NCI-H187 (cell line): ENCODE measurements at places on chromosomes 12 and 14.

- no peak for DNase-seq
These were observed 23.5 kb upstream of the C12orf50 start for GRCh38 chr12:88052686-88053085.

DNA sequence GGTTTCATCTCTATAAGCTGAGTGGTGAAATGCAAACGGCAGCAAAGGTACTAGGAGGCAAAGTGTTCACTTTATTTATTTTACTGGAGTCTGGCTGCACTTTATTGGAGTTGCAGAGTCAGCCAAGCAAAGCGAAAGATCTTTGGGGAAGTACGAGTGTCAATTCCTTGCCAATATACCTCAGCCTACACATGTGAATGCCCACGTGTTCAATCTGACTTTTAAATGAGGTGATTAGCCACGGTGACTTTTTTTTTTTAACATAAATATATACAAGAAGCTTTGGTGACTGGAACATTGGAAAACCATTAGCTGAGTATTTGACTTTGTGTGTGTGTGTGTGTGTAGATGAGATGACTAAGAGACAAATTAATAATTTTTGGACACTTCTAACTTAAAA, 178.8 kb downstream of the NTS start:
- DNase-seq: no peak

DNA sequence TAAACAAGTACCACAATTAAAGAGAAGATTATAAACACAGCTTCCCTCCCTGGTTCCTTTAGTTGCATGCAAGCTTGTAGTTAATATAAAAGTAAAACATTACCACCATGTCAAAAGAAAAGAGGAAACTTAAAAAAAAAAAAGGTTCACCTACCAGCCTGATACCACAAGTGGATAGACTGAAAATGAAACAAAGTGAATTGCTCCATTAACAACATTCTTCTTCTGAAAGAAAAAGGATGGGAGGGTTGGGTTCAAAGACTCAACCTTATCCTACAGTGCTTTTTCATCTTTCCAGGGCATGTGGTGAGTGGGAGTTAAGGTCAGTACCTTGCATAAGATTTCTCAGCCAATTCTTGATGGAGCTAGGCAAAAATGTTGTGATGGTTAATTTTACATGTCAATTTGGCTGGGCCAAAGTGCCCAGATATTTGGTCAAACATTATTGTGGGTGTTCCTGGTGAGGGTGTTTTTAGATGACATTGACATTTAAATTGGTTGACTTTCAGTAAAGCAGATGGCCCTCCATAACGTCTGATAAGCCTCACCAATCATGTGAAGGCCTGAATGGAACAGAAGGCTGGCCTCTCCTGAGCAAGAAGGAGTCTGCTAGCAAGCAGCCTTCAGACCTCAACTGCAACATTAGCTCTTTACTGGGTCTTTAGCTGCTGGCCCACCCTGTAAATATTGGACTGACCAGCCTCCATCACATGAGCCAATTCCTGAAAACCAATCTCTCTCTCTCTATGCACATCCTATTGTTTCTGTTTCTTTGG, 28.8 kb downstream of the VCPKMT start:
- no peak for DNase-seq

GRCh38 chr12:65470256-65470655, 191.8 kb downstream of the MSRB3 start:
- no peak for DNase-seq

DNA sequence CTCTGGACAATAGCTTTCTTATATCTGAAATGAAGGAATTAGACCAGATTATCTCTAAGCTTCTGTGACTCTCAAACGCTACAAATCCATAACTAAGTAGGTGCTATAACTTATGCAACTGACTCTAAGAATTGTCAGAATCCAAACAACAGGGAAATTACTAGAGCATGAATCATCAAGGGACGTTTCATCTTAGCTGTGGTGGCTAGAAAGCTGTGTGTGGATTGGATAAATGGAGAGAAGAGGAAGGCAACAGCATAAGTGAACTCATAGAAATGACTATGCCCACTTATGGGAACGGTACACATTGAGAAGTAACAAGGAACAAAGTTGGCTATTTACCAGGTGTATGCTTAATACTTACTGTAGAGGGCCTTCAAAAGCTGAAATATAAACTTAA, 96.0 kb upstream of the NEDD1 start:
- DNase-seq: no peak

GRCh38 chr14:51582437-51582836, 69.3 kb upstream of the FRMD6 start:
- no peak for DNase-seq

DNA sequence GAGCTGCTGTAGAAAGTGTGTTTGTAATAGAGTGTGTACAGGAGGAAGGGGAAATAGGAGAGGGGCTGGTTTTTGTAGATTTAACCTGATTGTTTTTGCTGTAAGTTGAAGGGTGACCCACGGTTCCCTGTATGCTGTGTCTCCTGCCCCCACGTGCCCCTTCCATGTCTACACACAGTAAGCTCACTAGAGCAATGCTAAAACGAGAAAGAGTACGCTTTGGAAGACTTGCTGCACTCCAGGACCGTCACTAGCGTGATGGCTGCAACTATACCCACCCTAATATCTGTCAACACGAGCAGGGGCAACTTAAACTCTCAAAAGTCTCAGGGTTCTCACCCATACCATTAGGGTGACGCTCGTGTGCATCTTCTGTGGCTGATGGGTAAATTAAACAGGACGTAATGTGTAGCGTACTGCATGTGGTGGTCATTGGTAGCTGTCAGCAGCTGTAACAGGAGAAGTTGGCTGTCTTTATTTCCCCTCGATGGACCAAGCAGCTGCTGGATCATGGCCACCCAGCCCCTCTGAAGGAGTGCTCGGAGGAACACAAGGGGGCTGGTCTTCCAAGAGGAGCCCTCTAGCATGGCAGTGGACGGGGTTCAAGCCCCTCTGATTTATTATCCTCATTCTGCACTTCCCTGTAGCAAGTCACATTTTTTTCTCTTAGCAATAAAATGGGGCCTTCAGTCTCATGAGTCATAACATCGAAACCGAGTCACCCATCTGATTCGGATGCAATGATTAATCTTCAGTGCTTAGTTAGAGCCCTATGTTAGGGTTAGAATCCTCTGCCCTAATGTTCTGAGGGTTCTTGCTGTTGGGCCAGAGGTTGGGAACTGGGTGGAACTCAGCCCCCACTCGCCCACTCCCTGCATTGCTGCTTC, 14.0 kb downstream of the CCND2 start:
- no peak for DNase-seq

GRCh38 chr12:75888874-75889613, 142.5 kb downstream of the PHLDA1 start:
- DNase-seq: no peak

- DNase-seq: no peak
These were observed 4.0 kb upstream of the HOXC10 start for GRCh38 chr12:53980802-53981496.

GRCh38 chr12:67952787-67953186, 36.5 kb upstream of the IFNG-AS1 start:
- no peak for DNase-seq

DNA sequence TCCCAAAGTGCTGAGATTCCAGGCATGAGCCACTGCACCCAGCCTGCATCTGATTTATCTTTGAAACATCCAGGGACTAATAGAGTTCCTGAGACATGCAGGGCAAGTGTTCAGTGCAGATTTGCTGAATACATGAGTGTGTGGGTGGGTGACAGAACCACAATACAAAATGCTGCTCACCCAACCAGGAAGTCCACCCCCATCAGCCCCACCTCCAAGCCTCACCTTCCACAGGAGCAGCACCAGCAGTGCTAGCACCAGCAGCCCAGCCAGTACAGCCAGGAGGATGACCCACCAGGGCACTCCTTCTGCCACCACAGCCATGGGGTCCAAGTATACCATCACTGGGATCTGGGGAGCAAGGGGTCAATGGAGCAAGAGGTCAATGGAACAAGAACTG, 20.0 kb downstream of the ITGA7 start:
- no peak for DNase-seq

- DNase-seq: no peak
These were observed 166.6 kb upstream of the CCDC198 start for GRCh38 chr14:57660208-57660607.

- no peak for DNase-seq
These were observed 120.1 kb downstream of the TSPAN9 start for GRCh38 chr12:3197131-3197818.

- no peak for DNase-seq
These were observed 17.7 kb upstream of the SLC38A2 start for GRCh38 chr12:46390304-46390703.

DNA sequence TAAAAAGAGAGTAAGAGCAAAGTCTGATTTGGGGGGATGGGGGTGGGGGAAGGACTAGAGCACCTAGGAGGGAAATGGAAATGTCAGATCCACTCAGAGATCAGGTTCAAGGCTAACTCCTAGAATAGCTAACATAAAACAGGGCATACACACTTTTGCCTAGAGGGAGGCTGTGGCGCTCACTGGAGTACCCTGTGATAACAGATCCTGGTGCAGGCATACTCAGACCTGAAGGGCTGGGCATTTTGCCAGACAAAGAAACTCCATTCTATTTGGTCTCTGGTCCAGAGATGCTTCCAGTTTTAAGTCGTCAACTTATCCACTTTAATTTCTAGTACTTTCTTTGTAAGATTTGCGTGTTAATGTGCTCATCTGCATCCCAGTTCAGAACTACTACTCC, 5.8 kb downstream of the CTDSP2 start:
- DNase-seq: peak; percentile 24

DNA sequence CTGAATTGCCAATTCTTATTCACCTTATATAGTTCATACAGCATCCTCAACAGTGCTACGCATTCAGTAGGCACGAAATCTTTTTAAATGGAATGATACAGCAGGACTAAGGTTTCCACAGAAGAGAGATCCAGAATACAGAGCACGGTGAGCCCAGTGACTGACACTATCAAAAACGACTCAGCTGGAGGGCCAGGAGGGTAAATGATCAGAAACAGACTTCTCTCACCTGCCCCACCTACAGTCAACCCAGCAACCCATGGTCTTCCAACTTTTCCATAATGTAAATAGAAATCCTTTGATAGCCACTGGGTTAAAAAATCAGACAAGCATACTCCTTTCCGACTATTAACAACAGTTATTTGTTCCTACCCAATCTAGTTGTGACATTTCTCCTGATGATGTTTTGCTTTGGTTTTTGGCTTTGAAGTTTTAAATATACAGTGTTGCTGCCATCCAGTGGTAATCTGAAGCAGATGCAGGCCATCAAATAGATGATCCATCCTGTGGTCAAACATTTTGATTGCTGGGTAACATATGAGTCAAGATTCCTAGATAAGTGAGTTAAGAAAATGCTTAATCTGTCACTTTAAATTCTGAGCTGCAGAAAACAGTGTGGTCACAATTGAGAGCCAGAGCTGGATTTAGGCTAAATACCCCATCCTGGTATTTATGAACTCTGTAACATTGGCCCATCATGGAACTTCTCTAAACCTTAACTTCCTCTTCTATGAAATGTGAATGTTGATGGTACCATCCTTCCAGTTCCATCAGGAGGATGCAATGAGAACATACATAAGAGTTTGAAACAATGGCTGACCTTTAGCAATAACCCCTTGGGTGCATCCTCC, 42.0 kb downstream of the GPHB5 start:
- DNase-seq: peak; percentile 45

- no peak for DNase-seq
These were observed 83.2 kb downstream of the SPPL3 start for GRCh38 chr12:120820884-120821510.

DNA sequence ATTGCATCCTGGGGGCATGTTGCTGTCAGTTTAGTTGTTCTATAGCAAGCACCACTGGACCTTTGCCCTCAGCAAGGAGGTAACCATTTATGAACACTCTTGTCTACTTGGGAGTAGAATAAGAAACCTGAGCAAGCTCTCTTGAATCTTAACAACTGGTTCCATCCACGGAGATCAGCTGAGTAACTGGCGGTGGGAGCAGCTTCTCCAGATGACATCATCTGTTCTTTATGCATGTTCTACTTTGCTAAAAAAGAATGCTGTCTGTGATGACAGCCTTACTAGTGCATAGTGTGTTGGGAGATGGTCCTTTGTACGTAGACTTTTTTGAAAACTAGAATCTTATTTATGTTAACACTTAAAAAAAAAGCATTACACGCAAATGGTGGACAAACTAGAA, 17.7 kb downstream of the SLC4A8 start:
- DNase-seq: no peak

DNA sequence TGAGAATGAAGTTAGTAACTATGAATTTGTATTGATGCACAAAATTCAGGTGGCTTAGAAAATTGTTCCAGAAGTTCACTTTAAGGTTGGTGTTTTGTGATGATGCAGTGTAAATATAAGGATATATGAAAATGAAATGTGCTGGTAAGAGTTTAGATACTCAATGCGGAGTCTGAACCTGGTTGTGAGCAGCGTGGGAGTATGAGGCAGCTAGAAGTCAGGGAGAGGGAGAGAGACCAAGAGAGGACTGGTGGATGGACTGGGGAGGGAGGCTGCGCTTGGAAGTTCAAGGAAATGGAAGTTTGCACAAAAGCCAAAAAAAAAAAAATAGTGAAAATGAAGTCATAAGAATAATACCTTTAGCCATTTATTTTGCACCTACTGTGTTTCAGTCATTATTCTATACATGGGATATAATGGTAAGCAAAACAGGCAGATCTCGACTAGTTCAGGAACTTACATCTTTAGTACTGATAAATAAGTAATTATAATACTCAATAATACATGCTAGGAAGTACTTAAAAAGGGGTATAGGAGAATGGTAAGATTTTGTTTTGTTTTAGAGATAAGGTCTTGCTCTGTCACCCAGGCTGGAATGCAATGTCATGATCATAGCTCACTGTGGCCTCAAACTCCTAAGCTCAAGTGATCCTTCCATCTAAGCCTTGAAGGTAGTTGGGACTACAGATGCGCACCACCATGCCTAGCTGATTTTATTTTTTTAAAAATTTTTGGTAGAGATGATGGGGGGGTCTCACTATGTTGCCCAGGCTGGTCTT, 10.0 kb upstream of the RAB21 start:
- DNase-seq: no peak

DNA sequence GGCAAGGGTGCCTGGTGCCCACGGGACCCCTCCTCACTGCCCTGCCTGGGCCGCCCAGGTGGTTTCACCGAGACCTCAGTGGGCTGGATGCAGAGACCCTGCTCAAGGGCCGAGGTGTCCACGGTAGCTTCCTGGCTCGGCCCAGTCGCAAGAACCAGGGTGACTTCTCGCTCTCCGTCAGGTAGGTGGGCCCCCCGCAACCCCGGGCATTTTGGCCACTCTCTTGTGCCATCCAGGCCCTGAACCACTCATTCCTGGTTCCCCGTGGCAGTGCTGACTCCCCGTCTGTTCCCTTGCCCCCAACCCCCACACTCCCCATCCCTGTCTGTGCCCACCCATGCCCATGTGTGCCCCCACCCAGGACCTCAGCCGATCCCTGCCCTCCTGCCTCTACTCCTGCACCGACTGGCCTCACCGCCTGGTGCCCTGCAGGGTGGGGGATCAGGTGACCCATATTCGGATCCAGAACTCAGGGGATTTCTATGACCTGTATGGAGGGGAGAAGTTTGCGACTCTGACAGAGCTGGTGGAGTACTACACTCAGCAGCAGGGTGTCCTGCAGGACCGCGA, 480 bp downstream of the PTPN6 start:
- DNase-seq: no peak
